Occipital lobe (tissue), 3 donors: ENCODE measurements at places on chromosomes 3 and 15.

GRCh38 chr15:28117432-28117990 is 18.4 kb upstream of the OCA2 start:
- no peak for DNase-seq

GRCh38 chr3:11002371-11002807 is 9.8 kb downstream of the SLC6A1 start:
- DNase-seq: no peak

DNA sequence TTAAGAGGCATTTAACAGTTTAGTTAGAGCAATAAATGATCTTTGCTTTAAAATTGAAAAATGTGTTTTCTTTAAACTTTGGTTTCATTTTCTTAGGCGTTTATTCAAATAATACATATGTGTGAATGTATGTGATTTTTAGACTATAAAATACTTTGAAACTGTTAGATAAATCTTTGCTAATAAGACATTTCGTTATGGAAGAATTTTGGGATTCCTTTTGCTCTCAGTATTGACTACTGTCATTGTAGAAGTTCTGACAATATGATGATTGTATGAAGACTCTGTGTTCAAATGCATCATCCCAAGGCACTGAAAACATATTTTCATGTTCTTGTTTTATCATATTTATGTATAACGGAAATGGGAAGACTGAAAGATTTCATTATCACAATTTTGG is 43.8 kb upstream of the GOLGA8A start:
- DNase-seq: no peak

GRCh38 chr15:51077221-51078153 is 17.2 kb downstream of the TNFAIP8L3 start:
- DNase-seq: no peak

DNA sequence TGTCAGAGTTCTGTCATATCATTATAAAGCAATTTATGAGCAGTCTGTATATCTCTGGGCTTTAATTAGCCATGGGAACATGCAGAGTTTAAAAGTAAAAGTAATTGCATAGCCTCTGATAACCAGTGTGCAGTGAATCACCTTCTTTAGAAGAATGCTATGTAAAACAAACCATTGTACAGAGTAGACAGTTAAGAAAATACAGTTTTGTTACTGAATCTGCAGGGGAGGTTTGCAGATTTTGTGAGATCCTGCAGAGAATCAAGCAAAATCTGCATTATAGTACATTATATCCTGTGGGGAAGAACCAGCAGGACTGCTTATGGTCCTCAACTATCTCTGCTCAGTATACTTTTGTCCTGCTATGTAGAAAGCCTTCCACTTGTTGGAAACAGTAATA is 396.2 kb upstream of the NAALADL2 start:
- no peak for DNase-seq

DNA sequence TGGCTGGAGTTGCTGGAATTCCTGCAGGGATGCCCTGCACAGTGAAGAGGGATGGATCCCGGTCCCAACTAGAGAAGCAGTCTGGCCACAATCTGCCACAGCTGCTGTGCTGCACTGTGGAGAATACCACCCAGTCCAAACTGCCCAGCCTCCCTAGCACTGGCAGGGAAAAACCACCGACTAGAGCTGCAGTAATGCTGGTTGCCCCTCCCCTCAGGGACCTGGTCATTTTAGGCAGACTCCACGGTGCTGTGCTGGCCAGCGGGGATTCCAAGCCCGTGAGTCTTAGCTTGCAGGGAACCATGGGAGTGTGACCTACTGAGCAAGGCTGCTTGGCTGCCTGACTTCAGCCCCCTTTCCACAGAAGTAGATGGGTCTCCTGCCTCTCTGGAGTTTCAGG is 478.0 kb upstream of the ATP11B start:
- DNase-seq: no peak

- DNase-seq: no peak
These were observed 39.8 kb downstream of the CGGBP1 start for GRCh38 chr3:88019024-88019423.

GRCh38 chr3:148641722-148642121 is 56.0 kb upstream of the AGTR1 start:
- no peak for DNase-seq

- no peak for DNase-seq
These were observed 50.0 kb upstream of the CDIN1 start for GRCh38 chr15:36529296-36530011.

- peak; percentile 72 for DNase-seq
These were observed at the start of gene LSAMP for GRCh38 chr3:116445311-116445841. TSS of gene LSAMP (minus strand) at chr3:116445487.
